Effector CD4-positive, alpha-beta T cell (primary cell): ENCODE measurements at places on chromosomes 11 and 22.

DNA sequence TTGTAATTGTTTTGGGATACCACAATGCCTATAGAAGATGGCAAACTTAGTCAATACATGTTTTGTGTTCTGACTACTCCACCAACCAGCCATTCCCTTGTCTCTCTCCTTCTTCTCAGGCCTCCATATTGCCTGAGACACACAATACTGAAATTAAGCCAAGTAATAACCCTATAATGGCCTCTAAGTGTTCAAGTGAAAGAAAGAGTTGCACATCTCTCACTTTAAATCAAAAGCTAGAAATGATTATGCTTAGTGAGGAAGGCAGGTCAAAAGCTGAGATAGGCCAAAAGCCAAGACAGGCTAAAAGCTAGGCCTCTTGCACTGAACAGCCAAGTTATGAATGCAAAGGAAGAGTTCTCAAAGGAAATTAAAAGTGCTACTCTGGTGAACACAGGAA is 318.7 kb downstream of the TTC28 start:
- DNase-seq: no peak

GRCh38 chr11:123532131-123532530 is 102.1 kb downstream of the GRAMD1B start:
- DNase-seq: no peak

DNA sequence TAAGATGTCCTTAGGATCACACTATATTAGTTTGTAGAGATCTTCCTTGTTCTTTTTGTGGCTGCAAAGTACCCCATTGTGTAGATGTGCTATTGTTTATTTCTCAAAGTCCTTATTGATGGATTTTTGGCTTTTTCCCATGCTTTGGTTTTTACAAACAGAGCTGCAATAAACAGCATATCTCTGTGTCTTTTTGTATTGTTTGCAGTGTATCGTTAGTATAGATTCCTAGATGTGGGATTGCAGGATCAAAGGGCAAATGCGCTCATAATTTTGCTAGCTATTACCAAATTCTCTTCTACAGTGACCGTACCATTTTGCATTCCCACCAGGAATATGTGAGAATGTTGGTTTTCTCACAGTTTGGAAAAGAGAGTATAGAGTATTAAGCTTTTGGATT is 27.5 kb upstream of the FTH1 start:
- no peak for DNase-seq

DNA sequence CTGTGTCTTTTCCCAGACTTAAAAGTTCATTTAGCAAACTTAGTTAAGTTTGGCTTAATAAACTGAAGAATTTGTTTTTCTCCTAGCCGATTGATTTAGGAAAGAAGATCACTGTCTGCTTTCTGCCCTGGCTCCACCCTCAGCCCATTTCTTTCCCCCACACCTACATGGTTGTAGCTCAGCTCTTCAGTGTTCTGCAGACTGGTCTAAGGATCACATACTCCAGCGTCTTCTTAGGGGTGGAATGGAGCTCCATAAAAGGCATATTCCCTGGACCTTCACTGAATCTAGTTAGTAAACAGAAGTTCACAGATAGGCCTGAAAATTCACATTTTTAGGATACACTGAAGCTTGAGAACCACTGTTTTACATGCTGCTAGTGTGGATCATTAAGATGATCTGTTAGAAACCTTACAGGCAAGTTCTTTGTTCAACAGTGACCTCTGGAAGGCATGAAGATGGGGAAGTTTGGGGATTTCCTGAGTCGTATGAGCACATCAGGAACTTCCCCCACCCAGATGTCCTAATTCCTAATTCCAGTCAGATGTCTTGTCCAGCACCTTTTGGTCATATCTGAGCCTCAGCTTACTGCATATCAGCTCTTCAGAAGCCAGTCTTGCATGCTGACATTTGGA is 16.8 kb downstream of the PIWIL4 start:
- no peak for DNase-seq

- DNase-seq: no peak
These were observed 107.6 kb downstream of the WNT7B start for GRCh38 chr22:45869340-45869847.

DNA sequence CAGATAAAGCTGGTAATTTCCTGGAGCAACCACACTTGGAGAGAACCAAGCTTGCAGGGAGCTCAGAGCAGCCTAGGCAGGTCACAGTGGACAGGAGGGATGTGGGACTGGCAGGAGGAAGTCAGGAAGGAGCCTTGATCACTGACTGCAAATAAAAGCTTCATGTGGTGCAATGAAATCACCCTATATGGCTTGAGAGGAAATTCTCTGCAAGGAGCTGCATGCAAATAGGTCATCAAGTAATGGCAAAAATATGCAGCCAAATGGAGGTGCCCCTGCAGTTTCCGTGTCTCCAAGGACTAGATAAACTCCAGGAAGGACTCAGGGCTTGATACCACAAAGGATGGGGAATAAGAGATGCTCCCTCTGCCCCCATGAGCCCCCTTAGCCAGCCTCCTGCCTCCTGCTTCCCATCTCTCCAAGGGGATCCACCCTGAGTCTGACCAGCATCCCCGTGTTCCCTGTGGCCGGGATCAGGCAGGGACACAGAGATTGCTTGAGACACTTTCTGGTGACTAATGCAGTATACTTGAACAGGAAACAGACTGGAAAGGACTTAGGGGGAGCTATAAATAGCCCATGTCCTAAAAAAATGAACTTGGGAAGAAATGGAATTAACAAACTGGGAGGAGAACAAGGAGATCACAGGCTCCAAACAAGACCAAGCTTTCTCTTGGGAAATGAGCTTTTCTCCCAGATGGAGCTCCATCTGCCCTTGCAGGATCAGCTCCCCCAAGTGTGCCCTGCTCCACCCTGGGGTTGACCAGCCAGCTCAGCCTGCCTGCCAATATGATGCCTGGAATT is 23.9 kb upstream of the MICAL2 start:
- DNase-seq: no peak

- no peak for DNase-seq
These were observed 50.4 kb downstream of the GDPD4 start for GRCh38 chr11:77250881-77251640.

GRCh38 chr11:6417907-6418556 is 862 bp downstream of the APBB1 start:
- no peak for DNase-seq

DNA sequence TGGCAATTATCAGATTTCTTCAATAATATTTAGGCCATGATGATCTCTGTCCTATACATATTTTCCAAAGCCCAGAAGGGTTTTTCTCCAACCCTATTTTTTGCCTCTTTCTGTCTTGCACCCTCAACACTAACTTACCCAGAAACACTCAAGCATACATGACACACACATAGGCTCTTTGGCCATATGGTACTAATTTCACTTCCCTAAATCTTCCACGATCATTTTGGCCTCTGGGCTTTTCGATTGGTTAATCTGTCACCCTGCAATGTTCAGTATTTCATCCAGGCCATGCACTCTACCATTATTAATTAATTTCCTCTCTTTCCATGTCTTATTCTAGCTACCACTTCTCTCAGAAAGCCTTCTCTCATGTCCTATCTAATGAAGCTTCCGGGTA is 59.8 kb downstream of the LUZP2 start:
- DNase-seq: no peak

GRCh38 chr22:30116362-30117117 is 36.3 kb downstream of the HORMAD2 start:
- no peak for DNase-seq
